ENCODE measurements at places on chromosomes 6 and 20.

DNA sequence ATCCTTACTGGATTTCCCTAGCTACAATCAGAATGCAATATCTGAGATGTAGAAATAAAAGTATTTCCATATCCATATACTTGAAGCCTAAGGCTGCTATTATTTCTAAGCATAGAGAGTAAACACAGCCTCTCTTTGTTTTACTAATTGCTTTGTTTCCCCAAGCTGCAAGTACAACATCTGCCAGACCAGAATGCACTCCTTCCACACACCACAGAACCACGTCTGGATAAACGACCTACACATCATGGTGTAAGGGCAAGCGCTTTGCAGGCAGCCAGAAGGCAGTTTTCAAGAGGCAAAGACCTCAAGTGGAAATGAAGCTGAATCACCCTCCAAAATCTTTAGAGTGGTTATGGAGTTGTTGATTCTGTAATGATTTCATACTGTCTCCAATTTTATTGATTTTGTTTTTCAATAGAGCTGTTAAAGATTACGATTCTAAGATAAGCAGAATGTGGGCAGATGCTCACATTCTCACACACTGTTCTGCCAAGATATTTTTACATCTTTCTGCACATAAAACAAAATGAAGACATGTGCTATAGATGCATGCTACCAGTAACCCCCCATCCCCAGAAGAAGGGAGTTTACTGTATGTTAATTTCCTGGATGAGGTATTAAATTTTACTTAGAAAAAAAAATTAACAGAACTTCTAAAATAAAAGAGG is 88.8 kb downstream of the THEMIS start:
- no peak for DNase-seq

GRCh38 chr6:19268718-19269117 is 568.5 kb upstream of the ID4 start:
- no peak for DNase-seq

GRCh38 chr20:63529861-63530787 is 7.1 kb downstream of the PTK6 start:
- no peak for DNase-seq

GRCh38 chr6:125611573-125612344 is 137.7 kb upstream of the HEY2 start:
- no peak for DNase-seq

GRCh38 chr6:151905854-151906253 is 98.4 kb downstream of the ESR1 start:
- DNase-seq = no peak

DNA sequence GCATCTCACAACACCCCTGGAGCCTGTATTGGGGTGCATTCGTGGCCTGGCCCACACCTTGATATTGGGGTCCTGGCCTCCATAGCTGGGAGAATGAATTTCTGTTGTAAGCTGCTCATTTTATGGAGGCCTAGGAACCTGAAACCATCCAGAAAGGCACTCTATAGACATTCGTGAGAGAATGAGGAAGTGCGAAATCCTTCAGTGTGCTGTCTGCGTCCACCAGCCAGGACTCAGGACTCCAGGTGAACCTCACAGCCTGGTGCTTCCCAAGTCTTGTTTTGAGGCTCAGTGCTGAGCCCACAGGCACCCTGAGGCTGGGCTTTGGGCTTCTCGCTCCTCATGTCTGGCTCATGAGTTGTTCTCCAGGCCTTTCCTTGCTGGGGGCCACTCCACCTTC is 11.9 kb upstream of the RBBP8NL start:
- DNase-seq = no peak

GRCh38 chr6:114878091-114878490 is 535.3 kb upstream of the HS3ST5 start:
- DNase-seq = no peak

GRCh38 chr6:38480036-38480435 is 159.7 kb downstream of the BTBD9 start:
- DNase-seq = no peak

GRCh38 chr6:23775127-23775526 is 350.9 kb upstream of the NRSN1 start:
- no peak for DNase-seq

GRCh38 chr6:145022199-145022796 is 713.0 kb downstream of the EPM2A start:
- no peak for DNase-seq

DNA sequence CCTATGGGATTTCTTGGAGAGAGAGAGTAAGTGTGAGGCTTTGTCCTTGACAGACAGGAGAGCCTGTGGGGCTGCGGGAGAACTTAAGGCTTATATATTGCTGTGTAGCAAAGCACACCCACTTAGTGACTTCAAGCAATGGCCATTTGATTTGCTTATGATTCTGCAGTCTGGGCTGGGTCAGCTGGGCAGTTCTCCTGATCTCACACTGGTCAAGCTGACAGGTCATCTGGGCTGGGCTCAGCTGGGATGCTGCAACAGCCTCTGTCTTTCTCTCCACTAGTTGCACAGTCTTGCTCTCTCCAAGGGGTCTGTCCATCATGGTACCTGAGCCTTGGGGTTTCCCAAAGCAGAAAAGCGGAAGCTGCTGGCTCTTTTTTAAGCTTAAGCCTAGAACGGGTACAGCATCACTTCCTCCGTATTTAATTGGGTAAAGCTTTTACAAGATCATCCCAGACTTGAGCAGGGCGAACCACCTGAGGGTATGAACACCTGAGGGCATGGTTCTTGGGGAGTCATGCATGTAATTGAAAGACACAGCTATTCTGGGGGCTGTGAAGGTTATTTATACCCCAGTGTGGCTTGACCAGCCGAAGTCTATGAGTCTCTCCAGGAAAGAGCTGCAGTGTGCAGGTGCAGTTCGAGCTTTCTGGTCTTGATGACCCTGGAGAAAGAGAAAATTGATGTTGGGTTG is 13.3 kb upstream of the GGTLC1 start:
- DNase-seq = no peak

- no peak for DNase-seq
Measured at GRCh38 chr6:157615420-157615769, 207.7 kb upstream of the SNX9 start.

GRCh38 chr6:10465629-10466499 is 51.0 kb upstream of the TFAP2A start:
- no peak for DNase-seq

DNA sequence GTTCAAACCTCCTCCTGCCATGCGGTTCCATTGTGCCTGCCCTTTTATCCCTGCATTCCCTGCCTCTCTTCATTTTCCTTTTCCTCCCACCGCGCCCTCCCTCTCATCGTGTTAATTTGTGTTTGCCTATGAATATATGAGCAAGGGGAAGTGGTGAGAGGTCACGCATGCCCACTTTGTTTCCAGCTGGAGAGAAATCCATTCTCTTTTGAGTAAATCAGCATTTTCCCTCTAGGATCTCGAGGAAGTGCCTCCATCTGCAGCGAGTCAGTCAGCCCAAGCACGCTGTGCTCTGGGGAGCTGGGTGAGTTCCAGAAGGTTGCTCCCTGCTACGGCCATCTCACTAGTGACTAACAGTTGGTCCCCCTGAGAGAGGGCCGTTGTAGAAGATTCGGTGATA is 42.9 kb downstream of the CDH26 start:
- DNase-seq = no peak

GRCh38 chr6:121236984-121237383 is 97.3 kb downstream of the TBC1D32 start:
- no peak for DNase-seq

DNA sequence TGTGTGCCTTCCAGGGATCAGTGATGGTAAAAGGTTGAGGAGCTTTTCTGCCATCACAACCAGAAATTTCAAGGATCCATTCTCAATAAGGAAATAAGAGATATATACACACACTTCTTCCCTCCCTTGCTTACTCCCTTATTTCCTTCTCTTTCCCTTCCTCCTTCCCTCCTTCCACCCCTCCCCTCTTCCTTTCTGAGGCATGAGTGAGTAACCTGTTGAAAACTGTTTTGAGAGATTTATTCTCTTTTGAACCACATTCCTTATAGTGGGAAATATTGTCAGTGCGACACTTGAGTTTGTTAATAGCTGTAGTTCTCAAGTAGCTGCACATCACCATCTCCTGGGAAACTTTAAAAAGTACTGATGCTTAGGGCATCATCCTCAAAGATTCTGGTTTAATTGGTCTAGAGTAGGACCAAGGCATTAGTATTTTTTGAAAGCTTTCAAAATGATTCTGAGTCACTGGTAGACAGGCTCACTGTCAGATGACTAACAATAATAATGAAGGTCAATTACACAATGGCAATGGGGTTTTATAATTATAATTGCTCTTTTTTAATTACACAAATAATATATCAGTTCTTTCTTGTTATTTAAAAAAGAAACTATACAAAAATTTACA is 109.9 kb downstream of the POPDC3 start:
- no peak for DNase-seq

- no peak for DNase-seq
Measured at GRCh38 chr6:163828038-163828795, 413.7 kb downstream of the QKI start.

DNA sequence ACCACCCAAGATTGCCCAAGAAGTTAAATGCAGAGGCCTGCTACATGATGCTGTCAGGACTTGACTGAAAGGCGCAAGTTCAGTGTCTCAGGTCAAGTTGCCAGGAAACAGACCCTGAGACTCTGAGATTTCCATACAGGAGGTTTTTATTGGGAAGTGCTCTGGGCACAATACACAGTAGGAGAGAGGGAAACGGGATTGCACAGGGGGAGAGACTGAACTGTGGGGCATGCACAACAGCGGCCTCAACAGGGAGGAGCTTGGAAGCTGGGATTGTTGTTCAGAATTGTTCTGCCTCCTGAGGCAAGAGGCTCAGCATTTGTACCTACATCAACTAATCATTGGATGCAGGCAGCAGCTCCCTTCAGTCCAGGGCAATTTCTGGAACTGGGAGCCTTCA is 6.7 kb downstream of the STX11 start:
- DNase-seq = no peak

GRCh38 chr6:7787137-7787608 is 61.3 kb downstream of the BMP6 start:
- DNase-seq = no peak

GRCh38 chr20:34794006-34794585 is 31.4 kb downstream of the NCOA6 start:
- no peak for DNase-seq
